Kidney capillary endothelial cell (primary cell): ENCODE measurements at places on chromosomes 7 and 10.

DNA sequence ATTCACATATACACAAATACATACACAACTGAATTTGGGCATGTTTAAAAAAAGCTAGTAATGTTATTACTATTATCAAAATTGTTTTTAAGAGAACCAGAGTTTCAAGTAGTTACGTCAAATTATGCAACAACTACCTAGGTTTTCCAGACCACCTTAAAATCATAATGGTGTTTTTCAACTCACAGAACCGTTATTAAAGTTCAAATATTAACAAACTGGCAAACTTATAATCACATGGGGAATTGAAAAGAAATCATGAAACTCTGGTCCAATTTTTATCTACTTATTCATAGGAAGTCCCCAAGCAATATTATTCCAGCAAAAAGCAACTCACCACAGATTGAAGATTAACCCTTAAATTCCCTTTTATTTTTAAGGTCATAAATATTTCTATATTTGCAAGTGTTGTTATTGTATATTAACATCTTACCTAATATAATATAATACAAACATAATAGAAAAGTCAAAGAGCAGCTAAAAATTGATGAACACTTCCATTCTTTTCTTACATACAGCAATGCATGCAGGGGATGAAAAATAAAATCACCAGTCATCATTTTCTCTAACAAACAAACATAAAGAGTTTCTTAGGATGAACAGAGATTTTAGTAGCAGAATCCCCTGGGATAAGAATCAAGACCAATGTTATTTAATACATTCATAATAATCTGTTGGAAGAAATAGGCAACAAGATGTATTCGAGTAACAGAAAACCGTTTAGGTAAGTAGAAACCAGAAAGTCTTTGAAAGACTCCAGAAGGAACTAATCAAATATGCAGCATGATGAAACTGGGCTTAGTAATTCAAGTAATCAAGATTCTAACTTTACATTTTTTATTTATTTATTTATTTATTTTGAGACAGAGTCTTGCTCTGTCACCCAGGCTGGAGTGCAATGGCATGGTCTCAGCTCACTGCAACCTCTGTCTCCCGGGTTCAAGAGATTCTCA, 391.1 kb downstream of the PARD3 start:
- no peak for DNase-seq

DNA sequence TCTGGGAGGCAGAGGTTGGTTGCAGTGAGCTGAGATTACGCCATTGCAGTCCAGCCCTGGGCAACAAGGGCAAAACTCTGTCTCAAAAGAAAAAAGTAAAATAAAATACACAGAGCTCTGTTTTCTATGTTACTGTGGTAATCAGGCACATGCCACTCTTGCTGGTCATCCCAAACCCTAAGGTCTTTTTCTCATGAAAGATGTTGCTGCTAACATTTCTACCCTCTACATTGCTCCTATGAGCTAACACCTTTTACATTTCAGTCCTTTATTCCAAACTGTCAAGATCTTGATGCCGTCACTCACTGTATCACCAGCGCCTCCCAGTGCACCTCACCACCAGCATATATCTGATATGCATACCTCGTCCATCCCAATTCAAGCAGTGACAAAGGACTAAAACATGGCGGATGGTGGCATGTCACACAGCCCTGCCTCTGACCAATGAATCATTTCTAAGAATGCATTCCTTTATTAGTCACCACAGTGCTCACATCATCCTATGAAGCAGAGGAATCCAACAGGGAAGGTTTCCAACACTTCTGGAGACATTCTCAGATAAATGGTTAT, 4.3 kb downstream of the DAGLB start:
- DNase-seq, result peak; percentile 87

- DNase-seq, result no peak
These were observed 252.3 kb downstream of the CXCL12 start for GRCh38 chr10:44132361-44133289.

DNA sequence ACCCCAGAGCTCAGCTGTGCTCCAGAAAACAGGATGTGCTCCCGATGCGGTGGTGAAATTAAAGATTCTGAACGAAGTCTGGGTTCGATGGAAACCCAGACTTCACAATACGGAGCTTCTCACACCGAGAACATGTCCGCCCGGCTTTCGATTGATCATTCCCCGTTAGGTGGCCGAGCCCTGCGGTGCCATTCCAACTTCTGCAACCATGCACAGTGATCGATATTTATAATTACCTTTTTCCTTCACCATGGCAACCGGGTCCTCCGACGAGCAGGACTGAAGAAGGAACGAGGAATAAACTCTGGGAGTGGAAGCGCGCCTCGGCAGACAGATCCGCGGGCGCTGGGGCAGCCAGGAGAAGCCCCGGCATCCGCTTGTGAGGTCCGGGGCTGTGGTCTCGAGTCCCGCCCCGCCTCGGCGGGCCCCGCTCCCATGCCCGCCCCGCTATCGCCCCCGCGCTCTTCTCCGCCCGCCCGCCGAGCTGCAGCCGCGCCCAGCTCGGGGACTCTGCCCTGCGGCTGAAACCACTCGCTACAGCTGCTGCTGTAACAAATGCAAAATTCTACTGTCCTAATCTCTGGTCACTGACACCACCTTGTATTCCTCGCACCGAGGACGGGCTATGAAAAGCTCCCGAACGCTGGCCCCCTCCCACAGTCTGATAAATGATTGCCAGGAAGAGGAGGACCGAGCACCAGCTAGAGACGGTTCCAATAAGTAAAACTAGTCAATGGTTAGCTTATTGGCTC, 26.2 kb downstream of the ABLIM1 start:
- DNase-seq, result peak; percentile 22

DNA sequence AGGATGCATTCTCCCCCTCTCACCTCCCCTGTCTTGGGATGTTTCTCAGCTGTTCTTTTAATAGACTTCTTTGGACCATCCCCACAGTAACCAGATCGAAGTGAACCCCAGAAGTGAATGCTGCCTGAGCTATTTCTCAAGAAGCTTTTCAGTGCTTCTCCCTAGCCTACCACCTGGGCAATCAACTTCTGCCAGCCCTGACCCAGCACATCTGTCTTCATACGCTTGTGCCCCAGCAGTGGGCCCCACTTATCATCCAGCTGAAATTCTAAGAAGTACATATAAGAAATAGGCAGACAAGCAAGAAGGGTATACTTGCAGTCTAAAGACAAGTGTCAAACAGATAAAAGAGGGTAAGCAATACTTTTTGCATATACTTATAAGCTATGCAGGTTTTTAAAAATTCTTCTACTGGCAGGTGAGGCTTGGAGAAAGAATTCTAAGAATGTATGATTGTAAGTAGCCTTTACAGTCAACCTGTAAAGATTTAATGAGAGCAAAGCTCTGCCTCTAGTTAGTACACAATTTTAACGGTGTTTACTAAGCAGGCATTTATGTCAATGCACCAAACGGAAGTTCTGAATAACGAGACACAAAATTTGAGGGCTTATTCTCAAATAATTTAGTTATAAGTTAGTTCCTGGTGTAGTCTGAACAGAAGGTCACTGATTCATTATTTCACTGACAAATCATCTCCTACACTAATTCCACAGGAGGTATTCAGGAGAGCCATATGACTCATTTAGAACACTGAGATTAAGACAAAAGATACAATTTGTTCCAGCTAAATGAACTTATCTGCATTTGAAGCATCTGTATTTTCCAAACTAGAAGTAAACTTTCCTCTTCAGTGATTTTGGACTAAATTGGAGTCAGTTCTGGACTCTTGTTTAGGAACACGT, 83.3 kb downstream of the RNLS start:
- no peak for DNase-seq

GRCh38 chr7:55400191-55400590, 35.1 kb downstream of the LANCL2 start:
- no peak for DNase-seq

DNA sequence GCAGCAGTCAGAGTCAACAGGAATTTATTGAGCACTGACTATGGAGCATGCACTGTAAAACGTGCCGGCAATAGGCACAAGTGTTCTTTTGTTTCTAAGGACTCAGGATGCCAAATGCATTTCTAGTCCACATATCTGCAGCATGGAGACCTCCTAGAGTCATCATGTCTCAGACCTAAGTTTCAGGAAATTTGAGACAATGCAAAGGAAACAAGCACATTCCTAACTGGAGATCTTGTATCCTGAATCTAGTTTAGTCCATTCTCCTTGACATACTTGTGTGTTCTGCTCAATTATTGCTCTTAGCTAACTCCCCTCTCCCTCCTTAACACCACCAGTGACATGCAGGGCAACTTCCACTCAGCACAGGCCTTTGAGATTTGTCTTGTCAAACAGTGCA, 173.2 kb downstream of the ZNF438 start:
- peak; percentile 98 for DNase-seq

DNA sequence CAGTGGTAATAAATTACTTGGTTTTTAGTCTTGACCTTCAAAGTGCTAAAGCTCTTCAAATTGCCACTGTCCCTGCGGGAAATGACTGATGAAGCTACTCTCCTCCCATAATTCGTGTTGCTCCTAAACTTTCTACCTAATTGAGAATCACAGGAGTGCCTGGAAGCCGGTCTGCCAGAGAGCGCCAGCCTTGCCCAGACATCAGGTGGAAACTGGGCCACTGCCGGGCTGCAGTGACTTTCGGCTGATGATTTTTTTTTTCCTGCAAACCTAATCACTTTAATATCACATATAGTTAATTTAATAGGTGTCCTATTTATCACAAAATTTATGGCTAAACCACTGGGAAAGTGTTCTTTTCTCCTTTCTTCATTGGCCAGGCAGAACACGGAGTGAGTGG, 59.6 kb upstream of the UBE3C start:
- no peak for DNase-seq

DNA sequence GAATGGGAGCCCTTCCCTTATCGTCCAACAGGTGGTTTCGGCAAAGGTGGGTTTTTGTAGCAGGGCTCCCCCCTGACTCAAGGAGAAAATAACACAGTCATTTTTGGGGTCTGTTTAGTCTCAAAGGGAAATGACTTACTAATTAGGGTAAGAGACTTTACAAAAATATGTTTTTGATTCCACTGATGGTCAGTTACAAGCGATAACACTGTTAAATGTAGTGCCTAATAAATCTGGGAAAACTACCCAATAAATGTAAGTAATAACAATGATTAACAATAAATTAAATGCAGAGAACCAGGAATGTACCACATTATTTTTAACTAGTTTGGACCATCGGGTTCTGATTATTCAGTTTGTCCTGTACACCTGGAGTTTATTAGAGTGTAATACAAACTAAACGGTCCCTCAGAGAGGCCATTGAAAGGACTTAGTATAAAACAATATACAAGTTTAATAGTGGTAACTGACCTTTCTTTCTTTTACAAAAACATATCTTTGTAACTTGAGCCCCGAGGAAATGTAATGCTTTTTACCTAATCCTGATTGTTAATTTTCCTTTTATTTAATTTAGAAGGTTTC, 216.2 kb upstream of the HABP2 start:
- DNase-seq, result no peak

GRCh38 chr7:124076841-124077240, 44.0 kb upstream of the TMEM229A start:
- no peak for DNase-seq

GRCh38 chr10:114172776-114173602, 1.0 kb downstream of the CCDC186 start:
- DNase-seq, result no peak

GRCh38 chr7:48427671-48428070, 256.4 kb downstream of the ABCA13 start:
- DNase-seq, result peak; percentile 79

DNA sequence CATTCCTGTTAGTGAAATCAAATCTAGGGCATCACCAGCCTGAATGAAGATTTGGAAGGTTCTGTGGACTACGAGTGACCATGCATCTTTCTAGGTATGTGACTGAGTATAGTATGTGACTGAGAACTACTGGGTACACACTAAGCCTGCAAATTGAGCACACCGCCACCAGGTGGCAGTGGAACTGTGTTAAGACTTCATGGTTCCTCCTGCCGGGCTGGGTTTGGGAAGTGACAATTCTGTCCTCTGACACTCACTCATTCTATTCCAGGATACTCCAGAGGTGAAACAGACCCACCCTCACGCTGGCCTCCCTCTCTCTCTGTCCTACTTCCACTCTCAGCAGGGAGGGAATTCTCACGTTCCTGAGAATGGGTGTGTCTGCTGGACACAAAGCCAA, 84.0 kb upstream of the TMEM248 start:
- DNase-seq, result peak; percentile 24

- DNase-seq, result no peak
These were observed 22.0 kb downstream of the SLC16A9 start for GRCh38 chr10:59687657-59688056.

DNA sequence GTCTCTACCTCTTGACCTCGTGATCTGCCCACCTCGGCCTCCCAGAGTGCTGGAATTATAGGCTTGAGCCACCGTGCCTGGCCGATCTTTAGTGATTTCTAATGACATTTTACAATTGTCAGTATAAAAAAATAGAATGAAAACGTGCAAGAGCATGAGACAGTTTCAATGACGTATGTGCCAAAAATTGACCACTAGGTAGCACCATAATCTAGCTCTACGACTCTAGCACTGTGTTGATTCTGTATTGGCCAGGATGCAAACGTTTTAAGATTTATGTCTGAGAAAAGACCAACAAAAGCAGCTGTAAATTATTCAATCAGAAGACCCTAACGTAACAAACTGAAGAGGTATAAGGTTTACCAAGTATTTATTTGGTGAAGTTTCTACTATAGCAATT, 25.4 kb upstream of the EXOC6 start:
- peak; percentile 55 for DNase-seq

GRCh38 chr7:32169228-32169627, 99.0 kb upstream of the PDE1C start:
- DNase-seq, result no peak

DNA sequence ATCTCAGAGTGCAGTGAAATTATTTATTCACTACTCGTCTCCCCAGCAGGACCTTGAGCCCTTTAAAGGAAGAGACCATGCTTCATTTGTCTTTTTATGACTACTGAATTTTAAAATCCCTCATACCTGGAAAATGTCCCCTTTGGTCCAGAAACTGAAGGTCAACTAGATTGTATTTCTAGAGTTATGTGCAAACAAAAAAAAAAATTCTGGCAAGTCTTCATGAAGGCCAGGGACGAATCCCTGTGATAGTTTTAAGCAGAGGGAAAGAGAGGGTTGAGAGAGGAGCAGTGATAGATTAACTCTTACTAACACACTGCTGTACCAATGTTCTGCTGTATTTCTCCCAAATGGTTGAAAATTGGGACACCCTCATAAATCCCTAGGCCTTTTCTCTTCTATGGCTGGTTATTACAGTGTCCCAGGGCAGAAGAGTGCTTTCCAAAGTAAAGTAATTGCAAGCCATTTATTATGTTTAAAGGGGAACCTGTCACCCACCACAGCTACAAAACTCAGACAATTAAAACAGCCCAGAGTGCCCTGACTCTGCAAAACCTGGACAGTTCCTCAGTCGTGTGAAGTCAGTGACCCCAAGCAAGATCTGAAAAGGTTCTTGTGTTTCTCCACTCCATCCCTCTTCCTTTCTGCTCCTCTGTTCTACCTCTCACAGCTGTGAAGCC, 182.8 kb upstream of the AOAH start:
- DNase-seq, result no peak

GRCh38 chr10:30576641-30577040, 52.9 kb downstream of the LYZL2 start:
- no peak for DNase-seq
